ENCODE measurements at places on chromosomes 3 and 15. TPM values are rescaled to one million over a fixed set of nuclear protein-coding genes. Genes with fewer than 3 reads are reported as not detected.

SLC28A2 gene
- not detected for total RNA-seq

- H3K36me3 ChIP-seq, result peaks cover 22% of the 10 kb centered on the region
These were observed 27.1 kb downstream of the DUOX1 start for GRCh38 chr15:45156744-45157455.

DNA sequence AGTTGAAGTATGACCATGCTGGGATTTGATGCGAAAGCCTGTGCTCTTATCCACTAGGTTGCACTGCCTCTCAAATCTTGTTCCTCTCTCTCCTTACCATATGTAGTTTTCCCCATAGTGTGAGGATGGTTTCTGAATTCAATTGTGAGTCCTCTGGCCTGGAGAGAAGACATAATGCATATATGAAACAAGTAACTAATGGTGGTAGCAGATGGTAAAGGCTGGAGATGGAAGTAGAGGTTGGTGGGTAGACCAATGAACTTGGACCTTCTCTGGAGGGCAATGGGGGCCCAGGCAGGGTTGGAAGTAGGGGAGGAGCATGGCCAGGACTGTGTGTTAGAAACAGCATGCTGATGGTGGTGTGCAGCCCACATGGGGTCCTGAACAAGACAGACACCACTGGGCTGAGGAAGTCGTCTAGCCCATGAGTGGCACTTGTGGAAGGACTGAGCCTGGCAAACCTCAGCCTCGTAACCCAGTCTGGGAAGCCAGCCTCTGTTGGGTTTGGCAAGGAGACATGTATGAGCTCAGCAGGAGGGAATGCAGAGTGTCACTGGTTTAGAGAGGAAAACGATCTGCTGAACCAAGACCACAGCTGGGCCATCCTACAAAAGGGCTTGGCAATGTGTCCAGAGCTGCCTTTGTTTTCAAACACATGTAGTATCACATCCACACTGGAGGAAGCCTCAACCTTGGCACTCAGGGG is 18.5 kb upstream of the LMCD1 start:
- H3K27ac ChIP-seq, result peak overlapping the region; percentile 69
- no peak overlapping the region for H3K4me3 ChIP-seq
- H3K36me3 ChIP-seq, result no peaks in the 10 kb centered on the region

- no peak overlapping the region for H3K27ac ChIP-seq
- H3K27me3 ChIP-seq, result no peaks in the 10 kb centered on the region
- no peak for DNase-seq
- H3K36me3 ChIP-seq, result no peaks in the 10 kb centered on the region
These were observed 23.2 kb upstream of the LAMP3 start for GRCh38 chr3:183185696-183186095.

DNA sequence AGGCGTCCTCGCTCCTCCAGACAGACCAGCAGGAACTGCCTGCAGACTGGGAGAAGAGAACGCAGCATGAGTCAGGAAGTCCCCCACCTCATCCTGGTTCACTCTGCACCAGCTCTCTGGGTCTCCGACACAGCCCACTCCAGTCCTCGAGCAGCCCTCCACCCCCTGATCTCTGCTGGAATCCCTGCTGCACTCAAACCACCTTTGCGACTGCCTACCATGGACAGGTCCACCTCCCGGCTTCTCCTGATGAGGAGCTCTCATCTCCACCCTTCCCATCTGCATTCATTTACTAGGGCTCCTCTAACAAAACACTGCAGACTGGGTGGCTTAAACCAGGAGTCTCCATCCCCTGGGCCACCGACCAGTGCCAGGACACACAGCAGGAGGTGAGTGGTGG is 202.3 kb upstream of the IGF1R start:
- DNase-seq, result no peak
- H3K4me1 ChIP-seq, result peaks cover 12% of the 10 kb centered on the region
- peaks cover 20% of the 10 kb centered on the region for H3K27me3 ChIP-seq
- no peaks in the 10 kb centered on the region for H3K36me3 ChIP-seq

DNA sequence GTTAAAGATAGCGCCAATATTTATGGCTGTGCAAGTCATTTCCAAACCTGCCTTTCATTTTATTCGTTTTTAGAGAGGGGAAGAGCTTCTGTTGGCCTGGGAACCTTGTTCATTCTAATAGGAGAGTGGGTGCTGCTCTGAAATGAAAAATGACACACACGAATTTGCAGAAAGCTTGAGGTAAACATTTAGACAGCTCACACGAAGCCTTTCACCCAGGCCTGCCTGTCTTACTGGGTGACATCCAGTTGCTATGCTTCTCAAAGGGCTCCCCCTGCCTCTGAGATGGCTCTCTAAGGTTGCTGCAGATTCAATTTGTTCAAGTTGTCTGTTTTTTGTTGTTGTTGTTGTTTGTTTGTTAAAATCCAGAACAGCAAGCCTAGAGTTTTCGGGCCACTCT is 18.2 kb downstream of the PEX5L start:
- no peak overlapping the region for H3K27ac ChIP-seq
- no peaks in the 10 kb centered on the region for H3K4me1 ChIP-seq

- no peak for DNase-seq
- peaks cover 28% of the 10 kb centered on the region for H3K4me1 ChIP-seq
- no peaks in the 10 kb centered on the region for H3K36me3 ChIP-seq
- no peak overlapping the region for H3K4me3 ChIP-seq
- H3K27me3 ChIP-seq, result no peaks in the 10 kb centered on the region
These were observed 2.3 kb downstream of the THOC7 start for GRCh38 chr3:63861306-63861705.

DNA sequence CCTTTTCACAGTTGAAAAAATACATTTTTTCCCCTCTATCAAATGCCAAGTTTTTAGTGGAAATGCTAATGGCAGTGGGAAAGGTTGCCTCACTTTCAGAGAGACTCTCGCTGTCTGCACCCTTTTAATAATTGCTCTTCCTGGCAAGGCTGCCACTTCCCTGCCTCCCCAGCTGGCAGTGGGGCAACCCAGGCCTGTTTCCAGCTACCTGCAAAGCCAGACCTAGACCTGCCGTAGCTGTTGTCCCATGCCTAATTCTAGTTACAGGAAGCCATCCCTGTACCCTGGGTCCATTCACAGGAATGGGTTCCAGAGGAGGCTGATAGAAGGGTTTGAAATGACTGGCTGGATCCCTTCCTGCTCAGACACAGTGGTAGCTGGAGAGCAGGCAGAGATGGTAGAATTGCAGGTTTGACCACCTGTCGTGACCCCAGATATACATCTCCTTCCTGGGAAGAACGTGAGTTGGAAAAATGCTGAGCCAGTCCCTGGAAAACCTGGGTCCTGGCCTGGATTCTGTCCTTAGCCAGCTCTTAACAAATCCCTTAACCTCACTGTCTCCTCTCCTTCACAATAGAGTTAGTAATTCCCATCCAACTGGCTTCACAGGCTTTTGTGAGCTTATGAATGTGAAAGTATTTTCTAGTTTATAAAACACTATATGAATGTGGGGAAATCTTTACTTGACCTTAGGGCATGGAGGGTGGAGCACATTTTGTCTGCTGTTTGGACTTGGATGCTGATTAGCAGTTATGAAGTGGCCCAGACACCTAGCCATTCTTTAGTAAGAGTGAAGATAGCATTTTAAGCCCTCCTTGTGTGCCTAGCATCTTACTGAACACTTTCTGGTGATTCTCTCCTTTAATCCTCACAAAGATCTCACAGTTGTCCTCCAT is 12.9 kb upstream of the ALPK3 start:
- no peak for DNase-seq
- H3K4me1 ChIP-seq, result peaks cover 19% of the 10 kb centered on the region
- H3K36me3 ChIP-seq, result peaks cover 43% of the 10 kb centered on the region
- H3K27me3 ChIP-seq, result no peaks in the 10 kb centered on the region
- peak overlapping the region; percentile 31 for H3K27ac ChIP-seq

Data from suprapubic skin (tissue), 4 donors.